ENCODE measurements at places on chromosomes 5 and 9.

GRCh38 chr5:54249210-54250028 is 61.0 kb downstream of the ARL15 start:
- H3K4me1 ChIP-seq = peaks cover 3% of the 10 kb centered on the region
- H3K27me3 ChIP-seq = no peaks in the 10 kb centered on the region
- no peak overlapping the region for H3K4me3 ChIP-seq
- no peaks in the 10 kb centered on the region for H3K36me3 ChIP-seq
- peak; percentile 20 for DNase-seq

DNA sequence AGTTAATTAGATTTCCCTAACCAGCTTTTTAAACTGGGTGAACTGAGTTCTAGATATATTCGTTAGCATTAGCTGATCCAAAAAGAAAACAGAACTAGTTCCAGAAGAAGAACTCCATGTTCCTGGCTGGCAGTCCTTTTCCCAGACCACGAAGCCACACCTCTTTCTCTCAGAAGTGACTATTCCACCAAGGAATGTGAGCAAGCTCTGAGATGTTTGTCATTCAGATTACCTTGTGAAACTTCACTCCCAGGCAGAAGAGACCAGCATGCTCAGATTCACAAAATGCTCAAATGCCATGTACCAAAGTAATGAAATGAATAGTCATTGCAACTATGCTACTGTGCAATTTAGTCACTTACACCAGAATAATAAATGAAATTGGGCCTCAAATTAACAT is 4.4 kb upstream of the SSBP2 start:
- peak overlapping the region; percentile 62 for H3K27ac ChIP-seq
- H3K4me1 ChIP-seq = peaks cover 4% of the 10 kb centered on the region
- peak; percentile 89 for DNase-seq
- H3K36me3 ChIP-seq = no peaks in the 10 kb centered on the region

- no peaks in the 10 kb centered on the region for H3K36me3 ChIP-seq
- no peak overlapping the region for H3K27ac ChIP-seq
- H3K27me3 ChIP-seq = no peaks in the 10 kb centered on the region
- no peak overlapping the region for H3K4me3 ChIP-seq
- H3K4me1 ChIP-seq = no peaks in the 10 kb centered on the region
Measured at GRCh38 chr5:95221234-95221633, 63.7 kb downstream of the MCTP1 start.

- H3K4me1 ChIP-seq = no peaks in the 10 kb centered on the region
- DNase-seq = peak; percentile 30
- peak overlapping the region; percentile 46 for H3K27ac ChIP-seq
- H3K4me3 ChIP-seq = peak overlapping the region; percentile 58
- no peaks in the 10 kb centered on the region for H3K27me3 ChIP-seq
Measured at GRCh38 chr5:88882276-88883038, 527 bp downstream of the MEF2C start.

DNA sequence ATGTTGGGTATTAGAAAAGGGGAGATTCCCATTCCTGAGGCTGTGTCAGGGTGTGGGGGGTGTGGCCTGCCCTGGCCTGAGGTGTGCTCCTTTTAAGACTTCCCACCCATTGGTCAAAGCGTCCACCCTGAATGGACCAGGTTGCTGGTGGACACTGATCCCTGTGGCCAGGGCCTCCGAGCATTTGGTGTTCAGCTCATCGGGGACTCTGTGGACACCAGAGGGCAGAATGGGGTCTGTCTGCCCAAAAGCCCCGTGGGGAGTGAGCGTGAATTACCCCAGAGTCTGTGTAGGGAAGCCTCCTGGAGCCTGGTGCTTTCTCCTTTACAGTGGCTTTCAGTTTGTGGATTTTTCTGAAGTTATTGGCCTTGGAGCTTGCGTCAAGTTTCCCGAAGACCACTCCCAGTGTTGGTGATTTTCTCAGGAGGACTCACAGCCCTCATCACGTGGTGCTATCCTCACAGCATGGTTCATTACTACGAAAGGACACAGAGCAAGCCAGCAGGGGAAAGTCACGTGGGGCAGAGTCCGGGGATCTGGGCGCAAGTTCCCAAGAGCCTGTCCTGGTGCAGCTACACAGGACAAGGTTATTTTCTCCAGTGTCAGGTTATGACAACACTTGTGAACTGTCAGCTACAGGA is 55.5 kb downstream of the TENT4A start:
- H3K27me3 ChIP-seq = no peaks in the 10 kb centered on the region
- peaks cover 3% of the 10 kb centered on the region for H3K36me3 ChIP-seq
- H3K4me3 ChIP-seq = no peak overlapping the region
- H3K27ac ChIP-seq = no peak overlapping the region
- H3K4me1 ChIP-seq = peaks cover 14% of the 10 kb centered on the region

DNA sequence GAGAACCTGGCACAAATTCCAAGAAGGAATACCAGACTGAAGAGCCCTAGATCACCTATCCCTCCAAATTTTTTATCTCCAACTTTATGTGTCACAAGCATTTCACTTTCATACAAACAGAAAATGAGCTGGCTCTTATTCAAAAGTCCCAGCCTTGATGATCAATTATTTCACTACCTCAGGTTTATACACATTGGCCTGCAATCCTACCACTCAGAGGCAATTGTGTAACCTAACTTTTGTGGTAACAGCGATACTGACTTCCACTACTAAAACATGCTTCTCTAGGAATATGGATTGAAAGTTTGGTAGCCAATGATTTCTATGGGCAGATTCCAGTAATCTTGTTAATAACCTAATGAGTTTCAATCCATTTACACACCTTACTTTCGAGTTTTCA is 10.5 kb downstream of the RNF38 start:
- no peak overlapping the region for H3K27ac ChIP-seq
- H3K36me3 ChIP-seq = peaks cover 7% of the 10 kb centered on the region

GRCh38 chr9:129323999-129324553 is 146.0 kb upstream of the IER5L start:
- H3K27me3 ChIP-seq = no peaks in the 10 kb centered on the region
- no peaks in the 10 kb centered on the region for H3K36me3 ChIP-seq
- peaks cover 27% of the 10 kb centered on the region for H3K4me1 ChIP-seq

- no peaks in the 10 kb centered on the region for H3K36me3 ChIP-seq
- H3K27ac ChIP-seq = no peak overlapping the region
- peaks cover 3% of the 10 kb centered on the region for H3K27me3 ChIP-seq
- DNase-seq = no peak
Measured at GRCh38 chr9:108850293-108850897, 5.4 kb downstream of the ACTL7B start.

GRCh38 chr9:127213859-127214258 is 50.7 kb upstream of the GARNL3 start:
- no peak for DNase-seq
- H3K4me3 ChIP-seq = no peak overlapping the region
- no peak overlapping the region for H3K27ac ChIP-seq

DNA sequence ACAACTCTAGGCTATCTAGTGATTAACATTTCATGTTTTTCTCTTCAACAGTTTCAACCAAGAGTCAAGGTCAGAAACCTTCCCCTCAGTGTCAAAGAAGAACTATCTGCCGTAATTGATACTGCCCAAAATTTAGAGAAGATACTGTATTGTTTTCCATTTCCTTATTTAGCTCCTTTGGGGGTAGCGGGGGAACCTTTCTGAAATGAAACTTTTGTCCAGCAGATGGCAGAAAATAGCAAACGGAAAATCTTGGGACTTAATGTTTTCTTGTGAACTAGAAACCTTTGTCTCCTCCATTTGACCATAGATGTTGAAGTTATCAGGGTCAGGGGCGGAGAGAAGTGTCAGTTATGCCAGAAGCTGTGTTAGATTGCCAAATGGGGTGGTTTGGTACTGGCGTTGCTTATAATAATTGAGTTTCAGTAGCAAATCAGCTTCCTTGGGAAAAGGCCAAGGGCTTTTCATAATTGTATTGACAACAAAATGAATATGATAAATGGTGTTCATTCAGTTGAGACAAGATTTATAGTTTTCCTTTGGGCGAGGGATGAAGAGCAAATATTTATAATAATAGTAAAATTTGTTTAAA is 101.7 kb upstream of the TLX3 start:
- H3K4me1 ChIP-seq = no peaks in the 10 kb centered on the region
- DNase-seq = peak; percentile 62
- H3K27me3 ChIP-seq = no peaks in the 10 kb centered on the region
- no peak overlapping the region for H3K27ac ChIP-seq
- H3K36me3 ChIP-seq = no peaks in the 10 kb centered on the region

GRCh38 chr9:35816708-35817107 is 1.9 kb upstream of the HINT2 start:
- no peak overlapping the region for H3K4me3 ChIP-seq
- peaks cover 18% of the 10 kb centered on the region for H3K27me3 ChIP-seq
- peaks cover 9% of the 10 kb centered on the region for H3K4me1 ChIP-seq
- DNase-seq = peak; percentile 47

DNA sequence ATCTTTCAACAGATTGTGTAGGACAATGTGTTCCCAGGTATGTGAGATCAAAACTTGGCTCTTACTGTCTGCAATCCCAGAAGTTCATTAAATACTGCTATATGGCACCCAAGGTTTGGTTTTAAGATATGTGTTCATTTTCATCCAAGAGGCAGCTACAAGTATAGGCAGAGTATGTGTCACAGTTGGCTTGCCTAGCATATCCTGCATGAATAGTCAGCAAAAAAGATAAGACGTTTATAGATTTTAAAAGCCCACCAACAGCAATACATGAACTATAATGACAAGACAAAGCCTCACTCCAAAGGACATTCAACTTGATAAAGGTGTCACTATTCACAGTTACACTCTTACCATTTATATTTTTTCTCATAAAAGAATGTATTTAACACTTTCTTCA is 99.1 kb downstream of the BNC2 start:
- no peaks in the 10 kb centered on the region for H3K27me3 ChIP-seq
- H3K27ac ChIP-seq = no peak overlapping the region
- no peak overlapping the region for H3K4me3 ChIP-seq

DNA sequence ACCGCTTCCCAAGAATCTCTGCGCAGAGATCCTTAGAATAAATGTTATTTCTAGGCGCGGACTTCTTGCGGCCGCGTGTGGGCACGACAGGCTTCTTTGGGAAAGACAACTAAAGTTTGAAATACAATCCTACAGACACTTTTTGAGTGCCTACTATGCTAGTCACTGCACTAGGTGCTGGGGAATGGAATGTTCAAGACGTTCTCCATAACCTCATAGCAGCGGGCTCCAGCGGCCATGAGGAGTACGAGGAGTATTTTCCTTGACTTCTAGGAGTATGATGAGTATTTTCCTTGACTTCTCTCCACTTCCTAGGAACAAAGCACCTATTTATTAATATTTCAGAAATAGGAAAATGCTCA is 636 bp upstream of the PWWP2A start:
- no peak for DNase-seq
- no peak overlapping the region for H3K4me3 ChIP-seq
- H3K27ac ChIP-seq = no peak overlapping the region
- H3K36me3 ChIP-seq = peaks cover 19% of the 10 kb centered on the region

DNA sequence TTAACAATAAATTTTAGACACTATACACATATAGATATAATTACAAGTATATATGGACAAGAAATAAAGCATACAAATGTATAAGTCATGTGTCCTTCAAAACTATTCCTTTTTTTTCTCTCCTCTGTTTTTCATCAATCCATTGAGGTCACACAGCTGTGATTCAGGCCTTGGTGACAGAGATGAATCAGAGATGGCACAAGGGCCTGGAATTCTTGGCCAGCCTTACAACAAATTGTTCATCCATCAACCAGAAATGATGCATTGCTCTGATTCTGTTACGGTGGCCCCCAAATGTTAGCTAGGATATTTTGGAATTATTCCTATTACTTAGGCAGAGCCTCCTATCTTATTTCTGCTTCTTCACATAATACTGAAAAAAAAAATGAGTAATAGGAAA is 108.7 kb upstream of the MPDZ start:
- H3K36me3 ChIP-seq = no peaks in the 10 kb centered on the region
- no peak overlapping the region for H3K27ac ChIP-seq
- peak overlapping the region; percentile 18 for H3K4me3 ChIP-seq
- peak; percentile 35 for DNase-seq
- H3K27me3 ChIP-seq = no peaks in the 10 kb centered on the region

DNA sequence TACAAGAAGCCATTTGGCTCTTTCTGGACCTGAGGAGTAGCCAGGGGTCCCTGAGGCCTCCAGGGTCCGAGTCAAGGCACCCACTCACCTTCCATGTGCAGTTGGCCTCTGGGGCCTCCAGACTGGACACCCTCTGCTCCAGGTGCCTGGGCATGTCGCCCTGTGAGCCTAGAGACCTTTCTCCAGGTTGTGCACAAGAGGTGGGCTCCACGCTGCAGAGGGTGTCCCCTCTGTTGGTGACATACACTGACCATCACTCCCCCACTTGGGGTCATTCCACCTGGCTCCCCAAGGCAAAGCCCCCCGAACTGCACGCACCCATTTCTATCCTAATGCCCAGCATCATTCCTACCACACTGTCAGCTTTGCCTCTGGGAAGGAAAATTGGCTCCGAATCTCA is 48.8 kb downstream of the RASGEF1C start:
- H3K4me1 ChIP-seq = no peaks in the 10 kb centered on the region
- DNase-seq = no peak
- no peak overlapping the region for H3K27ac ChIP-seq
- H3K4me3 ChIP-seq = no peak overlapping the region
- no peaks in the 10 kb centered on the region for H3K27me3 ChIP-seq

- no peaks in the 10 kb centered on the region for H3K4me1 ChIP-seq
- no peaks in the 10 kb centered on the region for H3K36me3 ChIP-seq
- no peaks in the 10 kb centered on the region for H3K27me3 ChIP-seq
Measured at GRCh38 chr5:17829456-17829855, 195.2 kb downstream of the TAF11L14 start.

- H3K27ac ChIP-seq = no peak overlapping the region
- no peaks in the 10 kb centered on the region for H3K27me3 ChIP-seq
- H3K4me3 ChIP-seq = no peak overlapping the region
- DNase-seq = no peak
- H3K36me3 ChIP-seq = no peaks in the 10 kb centered on the region
- H3K4me1 ChIP-seq = no peaks in the 10 kb centered on the region
Measured at GRCh38 chr9:11828201-11828600, 865.0 kb upstream of the TYRP1 start.

DNA sequence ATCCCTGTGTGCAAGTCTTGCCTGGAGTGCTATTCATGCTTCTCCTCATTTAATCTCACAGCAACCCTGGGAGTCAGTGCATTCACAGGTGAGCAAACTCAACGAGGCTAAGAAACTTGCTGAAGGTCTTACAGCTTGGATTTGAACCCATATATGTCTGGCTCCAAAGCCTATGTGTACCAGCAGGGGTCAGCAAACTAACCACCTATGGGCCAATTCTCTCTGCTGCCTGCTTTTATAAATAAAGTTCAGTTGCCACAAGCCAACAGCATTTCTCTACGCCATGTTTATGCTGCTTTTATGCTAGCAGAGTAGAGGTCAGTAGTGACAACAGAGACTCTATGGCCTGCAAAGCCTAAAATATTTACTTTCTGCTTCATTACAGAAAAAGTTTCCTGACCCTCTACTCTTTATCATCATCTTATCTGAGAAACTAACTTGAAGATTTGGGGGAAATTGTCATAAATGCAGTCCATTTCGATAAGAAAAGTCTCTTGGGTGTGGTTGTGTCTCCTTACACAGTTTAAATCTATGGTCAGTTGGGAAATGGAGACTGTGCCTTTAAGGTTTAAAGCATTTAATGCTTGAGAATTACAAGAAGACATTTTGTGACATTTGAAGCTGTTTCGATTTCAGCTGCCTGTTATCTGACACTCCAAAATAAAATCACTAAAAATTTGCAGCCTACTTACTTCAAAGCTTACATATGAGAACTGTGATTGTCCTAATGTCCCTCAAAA is 137.7 kb downstream of the PRELID2 start:
- peak; percentile 46 for DNase-seq
- no peak overlapping the region for H3K27ac ChIP-seq
- H3K4me1 ChIP-seq = no peaks in the 10 kb centered on the region
- no peak overlapping the region for H3K4me3 ChIP-seq
